ENCODE measurements at places on chromosomes 13 and 19. TPM values are rescaled to one million over a fixed set of nuclear protein-coding genes. Genes with fewer than 3 reads are reported as not detected.

DNA sequence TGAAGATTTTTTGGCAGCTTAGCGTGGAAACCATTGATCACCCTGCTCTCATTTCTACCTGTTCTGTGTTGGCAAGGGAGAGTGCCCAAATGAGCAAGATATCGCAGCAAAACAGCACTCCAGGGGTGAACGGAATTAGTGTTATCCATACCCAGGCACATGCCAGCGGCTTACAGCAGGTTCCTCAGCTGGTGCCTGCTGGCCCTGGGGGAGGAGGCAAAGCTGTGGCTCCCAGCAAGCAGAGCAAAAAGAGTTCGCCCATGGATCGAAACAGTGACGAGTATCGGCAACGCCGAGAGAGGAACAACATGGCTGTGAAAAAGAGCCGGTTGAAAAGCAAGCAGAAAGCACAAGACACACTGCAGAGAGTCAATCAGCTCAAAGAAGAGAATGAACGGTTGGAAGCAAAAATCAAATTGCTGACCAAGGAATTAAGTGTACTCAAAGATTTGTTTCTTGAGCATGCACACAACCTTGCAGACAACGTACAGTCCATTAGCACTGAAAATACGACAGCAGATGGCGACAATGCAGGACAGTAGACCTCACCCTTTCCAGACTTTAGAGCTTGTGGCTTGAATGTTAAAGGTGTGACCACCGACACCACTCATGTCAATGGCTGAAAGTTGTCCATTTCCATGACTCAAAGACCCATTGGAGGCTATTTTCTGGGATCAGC, 5.8 kb downstream of the CEBPG start:
- no peak for DNase-seq

DNA sequence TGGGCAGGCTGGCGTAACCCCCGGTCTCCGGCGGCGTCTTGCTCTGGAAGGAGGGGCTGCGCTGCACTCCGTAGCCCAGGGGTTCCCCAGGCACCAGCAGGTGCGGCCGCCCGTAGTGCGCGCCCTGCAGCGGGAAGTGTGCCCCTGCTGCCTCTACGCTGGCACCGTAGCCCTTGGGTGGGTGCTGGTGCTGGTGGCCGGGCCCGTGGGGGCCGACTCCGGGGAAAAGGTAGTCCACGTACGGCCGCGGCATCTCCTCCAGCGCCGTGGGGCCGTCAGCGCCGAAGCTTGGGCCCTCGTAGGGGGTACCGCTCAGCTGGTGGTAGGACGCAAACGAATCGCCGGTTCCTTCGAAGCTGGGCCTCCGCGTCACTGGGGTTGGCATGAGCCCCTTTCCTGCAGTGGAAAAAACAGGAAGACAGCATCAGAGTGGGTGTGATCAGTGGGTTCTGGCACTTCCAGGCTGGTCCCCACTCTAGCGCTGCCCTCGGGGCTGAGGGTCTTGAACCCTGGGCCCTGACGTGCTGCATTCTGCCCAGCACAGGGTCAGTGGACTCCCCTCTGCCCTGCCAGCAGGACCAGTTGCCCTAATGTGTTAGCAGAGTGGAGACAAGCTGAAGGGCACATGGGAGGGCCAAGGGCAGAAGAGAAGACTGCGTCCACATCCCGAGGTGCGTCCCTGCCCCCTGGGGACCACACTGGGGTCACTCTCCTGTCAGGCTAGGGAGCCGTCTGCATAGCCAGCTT, 72.3 kb downstream of the LATS2 start:
- DNase-seq, result no peak

KIR2DL3 gene
- not detected for total RNA-seq

KLK2 gene
- total RNA-seq, result 2.0 TPM
